WERI-Rb-1 (cell line): ENCODE measurements at places on chromosomes 7 and 10.

DNA sequence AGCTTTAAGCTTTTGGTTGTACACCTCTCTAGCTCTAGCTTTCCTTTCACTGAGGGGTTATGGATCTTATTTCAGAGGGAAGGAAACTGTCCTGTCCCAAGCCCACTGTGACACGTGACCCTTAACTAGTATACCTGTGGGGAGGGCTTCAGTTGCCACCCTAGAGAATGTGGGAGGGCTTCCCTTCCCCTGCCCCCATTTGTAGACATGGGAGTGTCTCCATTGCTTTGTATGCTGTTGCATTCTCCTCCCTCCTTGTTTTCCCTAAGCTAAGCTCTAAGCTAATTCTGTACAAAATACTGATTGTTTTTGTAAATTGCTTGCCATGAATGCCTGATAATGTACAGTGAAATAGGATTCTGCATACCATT, 11.2 kb downstream of the LUC7L2 start:
- no peak for DNase-seq

DNA sequence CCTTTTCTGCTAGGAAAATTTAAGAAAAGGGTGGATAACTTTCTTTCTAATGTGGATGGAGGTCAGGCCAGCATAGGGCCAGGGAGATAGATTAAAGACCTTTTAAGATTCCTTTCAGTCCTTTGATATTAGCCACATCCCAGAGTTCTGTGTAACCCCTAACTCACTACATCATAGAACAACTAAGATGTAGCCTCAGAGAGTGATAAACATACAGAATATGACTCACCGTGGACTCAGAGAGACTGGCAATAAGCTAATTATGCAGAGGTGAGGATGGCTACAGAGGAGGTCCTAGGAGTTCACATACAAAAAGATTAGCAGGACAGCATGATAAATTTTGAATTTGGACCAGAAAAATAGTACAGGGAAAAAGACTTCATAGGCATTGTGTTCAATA, 141.0 kb downstream of the AOAH start:
- no peak for DNase-seq

DNA sequence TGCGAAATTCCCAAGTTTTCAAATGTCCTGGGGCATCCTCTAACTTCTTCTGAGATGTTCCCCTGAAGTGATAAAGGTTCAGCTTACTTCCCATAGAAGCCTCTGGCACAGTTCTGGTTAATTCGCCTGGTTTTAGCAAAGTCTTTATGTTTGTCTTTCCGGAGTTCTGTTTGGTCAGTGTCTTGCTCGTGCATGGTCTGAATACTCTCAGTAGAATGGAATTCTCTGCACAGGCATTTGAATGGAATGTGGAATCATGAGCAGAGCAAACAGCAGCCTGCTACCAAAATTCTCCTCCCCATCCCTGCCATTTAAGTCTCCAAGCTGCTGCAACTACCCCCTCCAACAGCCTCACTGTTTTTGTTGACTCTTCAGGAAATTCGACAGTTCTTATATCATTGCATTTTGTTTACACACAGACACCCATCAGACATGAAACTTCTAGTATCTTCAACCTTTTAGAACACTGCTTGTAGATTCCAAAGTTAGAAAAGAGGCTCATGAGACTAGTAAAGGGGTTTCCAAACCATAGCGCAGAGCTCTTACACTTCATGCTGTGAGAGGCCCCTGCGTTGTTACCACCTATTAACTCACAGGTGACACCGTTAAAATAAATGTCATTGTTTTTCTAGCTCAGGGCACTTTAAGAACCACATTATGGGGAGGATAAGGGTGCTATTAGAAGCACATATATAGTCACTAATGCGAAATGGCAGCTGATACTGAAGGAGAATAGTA, 129.7 kb downstream of the PLCE1 start:
- no peak for DNase-seq

GRCh38 chr7:95916573-95917297, 144.4 kb downstream of the DYNC1I1 start:
- peak; percentile 73 for DNase-seq

GRCh38 chr7:94382746-94383145, 11.9 kb upstream of the COL1A2 start:
- no peak for DNase-seq

DNA sequence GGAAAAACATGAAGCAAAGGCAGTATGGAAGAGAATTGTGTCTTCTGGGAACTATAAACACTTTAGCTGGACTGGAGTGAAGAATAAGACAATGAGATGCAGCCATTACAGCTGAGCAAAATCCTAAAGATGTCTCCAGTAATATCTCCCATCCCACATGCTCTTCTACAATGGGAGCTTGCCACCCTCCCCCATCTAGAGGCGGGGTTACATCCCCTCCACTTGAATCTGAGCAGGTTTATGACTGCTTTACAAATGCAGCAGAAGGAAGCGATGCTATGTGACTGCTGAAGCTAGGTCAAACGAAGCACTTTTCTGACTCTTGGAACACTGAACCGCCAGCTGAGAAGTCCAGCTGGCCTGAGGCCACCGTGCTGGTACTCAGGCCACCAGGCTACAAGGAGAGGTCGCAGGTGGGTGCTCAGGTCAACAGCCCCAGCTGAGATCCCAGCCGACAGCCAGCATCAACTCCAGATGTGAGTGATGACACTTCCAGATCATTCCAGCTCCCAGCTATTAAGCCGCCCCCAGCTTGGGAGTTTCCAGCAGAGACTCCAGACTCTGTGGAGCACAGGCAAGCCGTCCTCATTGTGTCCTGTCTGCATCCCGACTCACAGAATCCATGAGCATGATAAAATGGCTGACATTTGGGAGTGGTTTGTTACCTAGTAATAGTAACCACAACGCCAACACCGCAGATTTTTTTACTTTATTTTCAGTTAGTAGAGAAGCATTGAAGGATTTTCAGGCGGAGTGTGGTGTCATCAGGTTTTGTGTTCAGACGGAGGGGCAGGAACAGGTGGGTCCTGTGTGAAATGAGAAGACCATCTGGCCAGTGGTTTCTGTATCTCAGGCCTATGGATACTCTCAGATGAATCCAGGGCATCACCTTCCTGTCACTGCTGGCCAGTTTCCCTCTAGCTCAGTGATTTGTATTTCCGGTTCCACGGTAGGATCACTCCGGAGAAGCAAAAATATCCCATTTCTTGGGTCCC, 89.3 kb downstream of the NPY start:
- no peak for DNase-seq

GRCh38 chr10:21084700-21085099, 187.6 kb upstream of the NEBL start:
- no peak for DNase-seq

DNA sequence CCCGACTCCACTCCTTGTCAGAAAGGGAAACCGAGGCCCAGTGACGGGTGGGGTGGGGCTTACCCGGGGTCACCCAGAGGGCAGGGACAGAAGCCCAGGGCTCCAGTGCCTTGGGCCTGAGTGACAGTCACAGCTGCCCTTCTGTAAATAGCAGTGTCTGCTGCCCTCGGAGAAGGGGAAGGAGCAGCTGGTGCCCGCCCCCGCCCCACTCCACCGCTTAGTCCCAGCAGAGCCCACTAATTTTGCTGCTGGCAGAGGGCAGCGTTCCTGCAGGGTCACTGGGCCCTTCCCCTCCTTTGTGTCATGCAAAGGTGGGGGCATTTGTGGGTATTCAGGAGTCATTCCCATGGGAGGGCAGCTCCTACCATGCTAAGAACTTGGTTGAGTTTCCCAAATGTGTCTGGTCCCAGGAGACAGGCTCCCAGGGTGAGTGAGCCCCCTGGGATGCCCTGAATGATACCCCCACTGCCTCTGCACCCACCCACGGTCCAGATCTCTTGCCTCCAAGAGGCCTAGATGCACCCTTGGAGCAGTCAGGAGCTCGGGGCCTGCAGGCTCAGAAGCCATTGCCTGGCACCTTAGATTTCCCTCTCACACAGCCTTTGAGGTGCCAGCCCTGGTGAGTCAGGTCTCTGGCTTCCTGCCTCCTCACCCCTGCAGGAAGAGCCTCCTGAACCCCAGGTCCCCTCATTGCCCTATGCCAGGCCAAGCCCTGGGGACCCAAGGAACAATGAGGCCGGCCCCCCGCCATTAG, 17.2 kb downstream of the SH2B2 start:
- peak; percentile 48 for DNase-seq

- DNase-seq, result peak; percentile 90
Observed at GRCh38 chr7:99918959-99919813, at the start of gene TRIM4. TRIM4 (minus strand) TSS chr7:99919530; CDS start chr7:99919401, 129 bp downstream.

GRCh38 chr10:15440204-15440711, 69.2 kb upstream of the FAM171A1 start:
- no peak for DNase-seq

- no peak for DNase-seq
Observed at GRCh38 chr10:4984971-4985594, 18.6 kb downstream of the AKR1C2 start.

DNA sequence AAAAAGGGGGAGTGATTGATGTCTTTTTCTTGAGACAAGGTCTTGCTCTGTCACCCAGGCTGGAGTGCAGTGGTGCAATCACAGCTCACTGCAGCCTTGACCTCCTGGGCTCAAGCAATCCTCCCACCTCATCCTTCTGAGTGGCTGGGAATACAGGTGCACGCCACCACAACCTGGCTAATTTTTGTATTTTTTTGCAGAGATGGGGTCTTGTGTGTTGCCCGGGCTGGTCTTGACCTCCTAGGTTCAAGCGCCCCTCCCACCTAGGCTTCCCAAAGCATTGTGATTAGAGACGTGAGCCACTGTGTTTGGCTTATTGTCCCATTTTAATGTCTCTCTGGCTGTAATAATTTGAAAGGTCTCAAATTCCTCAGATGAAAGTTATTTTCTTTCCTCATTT, 21.8 kb downstream of the UPP1 start:
- DNase-seq, result no peak
